ENCODE measurements at places on chromosomes 7 and 10.

- DNase-seq = no peak
Measured at GRCh38 chr10:89367529-89367928, 10.3 kb upstream of the IFIT1B start.

DNA sequence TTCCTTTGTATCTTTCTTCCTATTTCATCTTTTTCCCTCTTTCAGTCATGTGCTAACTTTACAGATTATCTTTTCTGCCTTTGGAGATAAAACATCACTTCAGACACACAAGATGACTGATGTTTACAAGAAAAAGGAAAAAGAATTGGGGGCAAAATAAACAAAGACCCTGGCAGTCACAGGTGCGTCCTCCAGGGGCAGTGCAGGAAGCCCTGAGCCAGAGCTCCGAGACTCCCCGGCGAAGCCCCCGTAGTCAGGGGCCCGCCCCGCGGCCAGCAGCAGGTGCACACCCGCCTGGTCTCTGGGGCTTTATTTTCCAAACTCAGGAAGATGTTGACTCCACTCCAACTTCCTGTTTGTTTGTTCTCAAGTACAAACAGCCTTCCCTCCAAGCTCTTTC lies 10.2 kb downstream of the STK32C start:
- DNase-seq = no peak

DNA sequence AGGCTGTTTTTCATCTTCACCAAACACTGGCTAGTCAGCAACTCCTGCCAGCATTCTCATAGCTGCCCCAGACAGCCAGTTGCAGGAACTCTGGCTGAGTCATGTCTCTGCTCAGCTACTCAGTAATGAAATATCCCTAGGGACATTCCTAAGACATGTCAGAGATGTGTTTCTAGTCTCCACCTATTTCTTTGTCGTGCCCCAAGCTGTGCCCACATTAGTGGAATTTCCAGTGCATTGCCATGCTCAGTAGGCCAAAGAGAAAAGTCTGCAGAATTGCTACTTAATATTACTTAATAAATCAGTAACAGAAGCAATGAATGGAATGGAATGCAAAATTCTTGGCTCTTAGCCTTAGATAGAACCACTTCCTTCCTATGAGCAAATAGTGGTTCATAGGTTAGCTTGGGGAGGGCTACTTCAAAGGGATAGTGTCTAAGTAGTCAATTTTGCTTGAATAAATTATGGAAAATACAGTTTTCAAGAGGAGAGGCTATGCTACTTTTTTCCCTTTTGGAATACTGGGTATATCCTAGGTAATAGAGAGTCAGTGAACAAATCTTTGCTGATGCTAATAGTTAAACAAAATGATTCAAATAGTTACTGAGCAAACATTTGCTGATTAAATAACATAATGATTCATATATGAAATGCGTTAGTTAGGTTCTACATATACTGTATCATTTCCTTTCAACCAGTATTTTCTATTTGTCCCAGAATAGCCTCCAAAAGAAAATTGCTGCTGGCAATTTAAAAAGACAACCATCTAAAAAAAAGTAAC lies 23.6 kb upstream of the SEMA3C start:
- DNase-seq = peak; percentile 53

- peak; percentile 92 for DNase-seq
Measured at GRCh38 chr10:14604181-14605142, 170.2 kb downstream of the FAM107B start.

- peak; percentile 39 for DNase-seq
Measured at GRCh38 chr10:104492329-104492940, 138.8 kb downstream of the CFAP58 start.

DNA sequence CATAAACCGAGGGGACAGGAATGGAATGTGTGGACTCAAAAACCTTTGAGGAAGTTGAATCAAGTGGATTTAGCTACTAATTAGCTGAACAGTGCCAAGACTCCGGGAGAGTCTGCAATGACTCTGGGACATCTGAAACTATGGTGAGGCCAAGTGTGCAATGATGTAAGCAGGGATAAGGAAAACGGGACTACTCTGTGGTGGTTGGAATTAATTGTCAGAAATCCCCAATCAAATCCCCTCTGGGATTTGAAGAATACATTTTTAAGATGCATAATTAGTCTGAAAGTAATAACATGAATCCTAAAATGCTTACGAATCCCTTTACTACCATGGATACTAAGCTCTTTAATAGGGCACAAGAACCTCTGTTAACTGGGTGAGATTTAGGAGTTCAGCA lies 602.8 kb downstream of the NRG3 start:
- no peak for DNase-seq

- no peak for DNase-seq
Measured at GRCh38 chr10:6052247-6053221, 9.6 kb downstream of the IL2RA start.

- DNase-seq = no peak
Measured at GRCh38 chr7:32044739-32045138, 25.5 kb downstream of the PDE1C start.

GRCh38 chr10:16478801-16479200 lies 42.0 kb downstream of the PTER start:
- no peak for DNase-seq

- no peak for DNase-seq
Measured at GRCh38 chr10:88707429-88708155, 1.5 kb downstream of the LIPK start.

GRCh38 chr10:130559547-130559880 lies 423.3 kb downstream of the GLRX3 start:
- DNase-seq = no peak

GRCh38 chr7:144987686-144988085 lies 151.8 kb upstream of the TPK1 start:
- no peak for DNase-seq

GRCh38 chr7:105502173-105502572 lies 19.9 kb downstream of the PUS7 start:
- DNase-seq = no peak

GRCh38 chr7:66265566-66265965 lies 60.4 kb downstream of the TPST1 start:
- no peak for DNase-seq

GRCh38 chr7:155800741-155801267 lies 11.5 kb downstream of the SHH start:
- peak; percentile 15 for DNase-seq

GRCh38 chr10:122168598-122169394 lies 102.3 kb upstream of the BTBD16 start:
- no peak for DNase-seq

- DNase-seq = peak; percentile 36
Measured at GRCh38 chr10:62373995-62374861, at the start of gene ZNF365. Gene ZNF365, plus strand, starts transcription at chr10:62374369. Its CDS starts 1,825 bp downstream, at chr10:62376194.

DNA sequence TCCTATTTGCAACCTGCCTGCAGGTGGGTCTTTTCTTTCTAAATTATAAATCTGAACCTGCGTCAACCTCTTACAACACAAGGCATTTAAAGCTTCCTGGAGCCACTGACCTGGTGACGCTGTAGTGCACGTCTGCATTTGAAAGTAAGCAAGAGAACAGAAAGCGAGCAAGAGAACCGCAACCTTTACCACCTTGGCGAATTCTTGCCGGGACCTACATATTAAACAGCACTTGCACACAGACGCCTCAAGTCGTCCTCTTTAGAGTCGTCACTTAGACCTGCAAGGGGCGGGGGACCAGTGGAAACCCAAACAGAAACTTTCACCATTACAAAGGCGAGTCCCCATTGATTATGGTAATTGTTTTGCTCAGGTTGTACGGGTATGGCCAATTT lies 9.5 kb downstream of the GLI3 start:
- no peak for DNase-seq

DNA sequence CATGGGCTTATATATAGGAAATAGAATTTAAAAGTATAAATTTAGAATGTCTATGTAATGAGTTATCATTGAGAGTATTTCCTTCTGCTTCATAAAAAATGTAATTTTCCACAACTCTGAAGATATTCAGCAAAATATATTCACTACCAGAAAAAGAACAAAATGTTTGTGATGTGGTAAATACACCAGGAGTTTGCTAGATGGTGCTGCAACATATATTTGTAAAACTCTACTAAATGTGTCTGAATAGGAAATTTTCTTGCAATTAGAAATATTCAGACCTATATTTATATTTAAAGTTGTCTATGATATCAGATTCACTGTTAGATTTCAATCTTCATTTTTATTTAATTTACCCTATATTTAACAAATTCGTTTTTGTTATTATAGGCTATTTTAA lies 201.1 kb downstream of the PPP1R3A start:
- no peak for DNase-seq

GRCh38 chr7:43511029-43511428 lies 71.9 kb upstream of the STK17A start:
- DNase-seq = no peak
